ENCODE measurements at places on chromosomes 1 and 21.

DNA sequence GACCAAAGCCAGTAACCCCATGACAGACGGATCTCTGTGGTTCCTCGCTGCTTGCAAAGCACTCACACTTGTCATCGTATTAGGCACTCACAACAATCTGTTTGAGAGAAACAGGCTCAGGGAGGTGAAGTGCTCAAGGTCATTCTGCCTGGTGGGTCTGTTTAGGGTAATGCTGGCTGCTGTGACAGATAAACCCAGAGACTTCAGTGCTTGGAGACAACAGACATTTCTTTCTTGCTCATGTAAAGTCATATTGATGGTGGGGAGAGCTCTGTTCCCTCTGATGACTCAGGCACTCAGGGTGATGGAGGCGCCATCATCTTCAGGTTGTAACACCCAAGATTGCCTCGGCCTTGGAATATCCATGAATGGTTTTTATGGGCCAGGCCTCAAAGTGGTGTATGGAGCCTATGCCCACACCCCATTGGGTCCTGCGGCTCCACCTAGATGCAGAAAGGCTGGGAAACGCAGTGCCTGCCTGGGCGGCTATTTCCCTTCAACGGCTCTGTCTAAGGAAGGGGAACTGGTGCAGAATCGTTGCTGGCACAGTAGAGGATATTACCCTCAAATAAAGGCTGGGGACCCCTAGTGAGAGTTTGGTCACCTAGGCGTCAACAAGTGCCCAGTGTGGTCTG is 71.6 kb upstream of the SELENON start:
- DNase-seq: no peak

- no peak for DNase-seq
Measured at GRCh38 chr1:152646656-152647055, 16.5 kb upstream of the LCE2D start.

DNA sequence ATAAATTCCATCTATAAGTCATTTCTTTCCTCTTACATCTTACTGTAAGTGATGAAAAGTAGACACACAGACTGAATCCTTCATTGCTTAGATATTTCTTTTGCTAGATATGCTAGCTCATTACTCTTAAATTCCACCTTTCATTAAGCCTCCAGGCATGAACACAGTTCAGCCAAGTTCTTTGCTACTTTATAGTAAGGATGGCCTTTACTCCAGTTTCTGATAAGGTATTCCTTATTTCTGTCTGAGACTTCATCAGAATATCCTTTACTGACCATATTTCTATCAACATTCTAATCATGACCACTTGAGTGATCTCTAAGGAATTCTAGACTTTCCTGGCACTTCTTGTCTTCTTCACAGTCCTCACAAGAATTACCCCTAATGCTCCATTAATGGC is 191.7 kb upstream of the KCTD3 start:
- DNase-seq: no peak

DNA sequence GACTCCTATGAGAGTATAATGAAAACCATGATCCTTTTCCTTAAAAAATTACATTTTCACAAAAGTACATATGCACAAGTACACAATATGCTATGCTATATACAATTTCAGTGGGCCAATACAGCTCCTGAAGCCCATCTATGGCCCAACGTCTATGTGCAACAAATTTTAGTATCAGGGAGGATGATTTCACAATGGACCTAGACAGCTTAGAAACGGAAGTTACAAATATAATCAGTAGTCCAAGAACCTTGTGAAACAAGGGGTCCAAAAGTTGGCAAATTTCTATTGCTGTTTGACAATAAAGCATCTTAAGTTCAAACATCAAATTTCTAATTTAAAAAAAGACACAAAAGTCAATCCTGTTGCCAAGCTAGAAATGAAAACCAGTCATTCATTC is 87.0 kb downstream of the DPYD start:
- no peak for DNase-seq

DNA sequence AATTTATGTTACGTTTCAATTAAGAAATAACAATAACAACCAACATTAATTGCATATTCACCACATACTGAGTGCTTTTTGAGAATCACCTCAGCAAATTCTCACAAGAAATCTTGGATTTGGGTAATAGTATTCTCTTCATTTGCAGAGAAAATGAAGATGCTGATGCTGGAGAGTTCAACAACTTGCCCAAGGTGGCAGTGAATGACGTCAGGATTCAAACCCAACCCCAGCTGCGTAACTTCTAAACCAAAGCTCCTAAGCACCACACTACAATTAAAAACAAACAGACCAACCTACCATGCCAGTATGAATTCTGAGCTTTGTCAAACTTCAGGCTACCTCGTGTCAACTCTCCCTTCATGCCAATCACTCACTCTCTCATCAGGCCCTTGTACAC is 46.7 kb upstream of the GJB5 start:
- DNase-seq: no peak

DNA sequence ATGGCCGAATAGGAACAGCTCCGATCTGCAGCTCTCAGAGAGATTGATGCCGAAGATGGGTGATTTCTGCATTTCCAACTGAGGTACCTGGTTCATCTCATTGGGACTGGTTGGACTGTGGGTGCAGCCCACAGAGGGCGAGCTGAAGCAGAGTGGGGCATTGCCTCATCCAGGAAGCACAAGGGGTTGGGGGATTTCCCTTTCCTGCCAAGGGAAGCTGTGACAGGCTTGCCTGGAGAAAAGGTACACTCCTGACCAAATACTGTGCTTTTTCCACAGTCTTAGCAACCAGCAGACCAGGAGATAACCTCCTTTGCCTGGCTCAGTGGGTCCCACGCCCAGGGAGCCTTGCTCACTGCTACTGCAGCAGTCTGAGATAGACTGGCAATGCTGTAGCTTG is 66.9 kb downstream of the HSD3B1 start:
- no peak for DNase-seq

DNA sequence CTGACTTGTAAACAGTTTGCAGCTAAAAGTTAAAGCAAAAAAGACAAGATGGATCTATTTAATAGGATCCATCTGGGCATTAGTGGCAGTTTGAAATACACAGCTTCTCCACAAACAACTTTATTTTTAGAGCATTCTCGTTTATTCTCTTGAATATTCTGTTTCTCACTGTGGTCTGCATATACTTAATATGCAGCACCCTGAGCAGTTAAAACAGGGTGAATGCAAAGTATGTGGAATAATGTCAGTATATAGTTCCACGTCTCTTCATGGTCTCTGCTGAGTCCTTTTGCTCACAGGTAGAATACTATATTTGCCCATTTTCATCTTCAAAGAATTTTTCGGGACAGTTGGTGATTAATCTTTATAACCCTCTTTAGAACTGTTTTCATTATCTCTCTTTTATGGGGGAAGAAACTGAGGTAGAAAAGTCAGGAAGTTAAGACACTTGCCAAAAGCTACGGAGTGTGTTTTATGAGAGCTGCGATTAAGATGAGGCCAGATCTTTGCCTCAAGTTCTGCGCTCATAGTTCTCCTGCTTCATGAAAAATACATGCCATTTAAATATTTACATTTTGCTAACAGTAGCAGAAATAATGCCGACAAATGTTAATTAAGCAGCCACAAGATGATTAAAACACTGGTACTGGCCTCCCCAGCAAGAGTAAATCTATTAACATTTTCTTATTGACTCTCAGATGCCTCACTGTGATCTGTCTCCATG is 115.6 kb downstream of the PTBP2 start:
- DNase-seq: no peak

All from NCI-H1930 (cell line).